ENCODE measurements at places on chromosomes 4 and X. TPM values are rescaled to one million over a fixed set of nuclear protein-coding genes. Genes with fewer than 3 reads are reported as not detected.

The HTR2C gene
- polyA plus RNA-seq: 8.6 TPM

The ANOS1 gene
- 0.72 TPM for polyA plus RNA-seq

The SASH3 gene
- not detected for polyA plus RNA-seq

The CXCL3 gene
- 1.1 TPM for polyA plus RNA-seq
